ENCODE measurements at places on chromosomes 1 and 21. TPM values are rescaled to one million over a fixed set of nuclear protein-coding genes. Genes with fewer than 3 reads are reported as not detected.

The VHLL gene
- not detected for total RNA-seq

The SPRR1A gene
- not detected for total RNA-seq

The RBP7 gene
- total RNA-seq, result 7.2 TPM

The CRYBG2 gene
- not detected for total RNA-seq

The ADAM15 gene
- total RNA-seq, result 51.3 TPM

The METTL25B gene
- total RNA-seq, result 29.4 TPM

The RXFP4 gene
- total RNA-seq, result not detected

The NHLH2 gene
- not detected for total RNA-seq

The AKR7A3 gene
- 2.7 TPM for total RNA-seq

The IL10 gene
- 0.34 TPM for total RNA-seq

The RIPPLY3 gene
- total RNA-seq, result not detected

The PEA15 gene
- total RNA-seq, result 48.0 TPM

The PTAFR gene
- total RNA-seq, result 1.6 TPM

The PROK1 gene
- total RNA-seq, result not detected

Data from thyroid gland (tissue), 4 donors.